ENCODE measurements at places on chromosomes 6 and 20. TPM values are rescaled to one million over a fixed set of nuclear protein-coding genes. Genes with fewer than 3 reads are reported as not detected.

The DCBLD1 gene
- 5.5 TPM for polyA plus RNA-seq

The TFAP2B gene
- polyA plus RNA-seq: not detected

The MED20 gene
- 5.3 TPM for polyA plus RNA-seq

The CD93 gene
- 20.2 TPM for polyA plus RNA-seq

The TDRD6 gene
- polyA plus RNA-seq: 0.34 TPM

The KHDC3L gene
- polyA plus RNA-seq: not detected

The EYA2 gene
- polyA plus RNA-seq: 7.9 TPM

The PAX1 gene
- not detected for polyA plus RNA-seq

The ECHDC1 gene
- 121 TPM for polyA plus RNA-seq

The LINC00237 gene
- polyA plus RNA-seq: not detected

The BHLHE23 gene
- not detected for polyA plus RNA-seq

The FKBP1C gene
- polyA plus RNA-seq: 2.8 TPM

The SLC22A16 gene
- polyA plus RNA-seq: not detected

The OOEP gene
- 0.27 TPM for polyA plus RNA-seq

The POU5F1 gene
- polyA plus RNA-seq: 0.79 TPM

The FOXP4 gene
- 8.3 TPM for polyA plus RNA-seq

The GPX5 gene
- not detected for polyA plus RNA-seq

The TRMT6 gene
- 11.9 TPM for polyA plus RNA-seq

The NCOA3 gene
- 5.3 TPM for polyA plus RNA-seq

The RIPOR3 gene
- 5.3 TPM for polyA plus RNA-seq

The OPN5 gene
- polyA plus RNA-seq: not detected

The IPCEF1 gene
- polyA plus RNA-seq: 0.82 TPM

The LY6G6F gene
- 0.45 TPM for polyA plus RNA-seq

The GHRH gene
- polyA plus RNA-seq: not detected

The OLIG3 gene
- not detected for polyA plus RNA-seq

The ADGB gene
- not detected for polyA plus RNA-seq

The PTK6 gene
- 1.6 TPM for polyA plus RNA-seq

The TRIM10 gene
- polyA plus RNA-seq: not detected

The BTN1A1 gene
- not detected for polyA plus RNA-seq

All from adipose tissue (tissue), 3 donors.